Ovary (tissue), 10 donors: ENCODE measurements at places on chromosomes 2 and 18.

DNA sequence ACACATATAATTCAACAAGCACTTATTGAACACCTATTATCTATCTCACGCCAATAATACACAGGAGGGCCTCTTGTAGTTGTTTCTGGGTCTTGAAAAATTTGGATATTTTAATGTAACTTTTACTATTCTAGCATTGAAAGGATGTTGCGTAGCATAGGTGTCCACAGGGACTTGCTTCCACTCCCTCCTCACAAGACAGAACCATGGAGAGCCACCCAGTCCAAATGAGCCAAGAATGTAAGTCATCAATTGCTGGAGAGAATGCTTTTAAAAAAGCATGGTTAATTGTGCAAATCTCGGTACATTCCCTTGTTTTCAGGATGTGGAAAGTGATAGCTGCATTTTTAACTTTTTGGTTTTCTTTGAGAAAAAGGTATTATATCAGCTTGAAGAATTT lies 46.8 kb downstream of the DOCK10 start:
- no peaks in the 10 kb centered on the region for H3K36me3 ChIP-seq
- DNase-seq, result no peak
- no peaks in the 10 kb centered on the region for H3K27me3 ChIP-seq
- H3K4me1 ChIP-seq, result peaks cover 14% of the 10 kb centered on the region
- no peak overlapping the region for H3K4me3 ChIP-seq
- H3K27ac ChIP-seq, result no peak overlapping the region

GRCh38 chr2:3405876-3406275 lies 26.4 kb downstream of the TRAPPC12 start:
- H3K36me3 ChIP-seq, result no peaks in the 10 kb centered on the region
- no peak overlapping the region for H3K4me3 ChIP-seq
- peaks cover 2% of the 10 kb centered on the region for H3K4me1 ChIP-seq

DNA sequence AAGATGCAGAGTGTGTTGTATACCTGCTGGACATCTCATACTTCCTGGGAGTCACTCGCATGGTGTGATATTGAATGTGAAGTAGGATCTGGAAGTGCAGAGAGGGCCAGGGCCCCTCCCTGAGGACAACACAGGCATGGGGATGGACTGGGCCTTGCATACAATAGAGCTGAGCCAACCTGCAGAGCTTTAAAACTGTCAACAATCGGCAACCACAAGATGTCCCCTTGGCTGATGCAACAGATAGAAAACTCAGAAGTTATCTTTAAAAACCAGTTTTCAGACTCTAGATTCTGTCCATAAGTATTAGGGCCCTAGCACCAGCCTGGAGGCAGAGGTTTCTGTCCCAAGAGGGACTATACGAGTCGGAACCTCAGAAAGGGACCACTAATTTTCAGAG lies 19.7 kb downstream of the EVA1A start:
- DNase-seq, result no peak
- H3K4me3 ChIP-seq, result no peak overlapping the region
- no peaks in the 10 kb centered on the region for H3K4me1 ChIP-seq

GRCh38 chr2:215431290-215431689 lies 4.6 kb downstream of the FN1 start:
- H3K27ac ChIP-seq, result no peak overlapping the region
- no peaks in the 10 kb centered on the region for H3K36me3 ChIP-seq

- no peak overlapping the region for H3K27ac ChIP-seq
- no peaks in the 10 kb centered on the region for H3K36me3 ChIP-seq
- no peaks in the 10 kb centered on the region for H3K27me3 ChIP-seq
- H3K4me1 ChIP-seq, result peaks cover 12% of the 10 kb centered on the region
- no peak overlapping the region for H3K4me3 ChIP-seq
- DNase-seq, result no peak
These were observed 22.2 kb upstream of the FAHD2A start for GRCh38 chr2:95380280-95380679.
